Stimulated activated CD8-positive, alpha-beta memory T cell treated with anti-CD3 and anti-CD28 coated beads, Interleukin-2, amount 100 ng/mL, for 1 hour (primary cell): ENCODE measurements at places on chromosomes 5 and 9.

GRCh38 chr5:86526811-86527348 lies 90.9 kb upstream of the COX7C start:
- DNase-seq = no peak

GRCh38 chr5:133298447-133298846 lies 246.6 kb downstream of the HSPA4 start:
- DNase-seq = no peak

GRCh38 chr9:131217331-131218031 lies 58.8 kb downstream of the FAM78A start:
- DNase-seq = no peak

GRCh38 chr5:88518131-88519016 lies 249.7 kb upstream of the TMEM161B start:
- DNase-seq = no peak

DNA sequence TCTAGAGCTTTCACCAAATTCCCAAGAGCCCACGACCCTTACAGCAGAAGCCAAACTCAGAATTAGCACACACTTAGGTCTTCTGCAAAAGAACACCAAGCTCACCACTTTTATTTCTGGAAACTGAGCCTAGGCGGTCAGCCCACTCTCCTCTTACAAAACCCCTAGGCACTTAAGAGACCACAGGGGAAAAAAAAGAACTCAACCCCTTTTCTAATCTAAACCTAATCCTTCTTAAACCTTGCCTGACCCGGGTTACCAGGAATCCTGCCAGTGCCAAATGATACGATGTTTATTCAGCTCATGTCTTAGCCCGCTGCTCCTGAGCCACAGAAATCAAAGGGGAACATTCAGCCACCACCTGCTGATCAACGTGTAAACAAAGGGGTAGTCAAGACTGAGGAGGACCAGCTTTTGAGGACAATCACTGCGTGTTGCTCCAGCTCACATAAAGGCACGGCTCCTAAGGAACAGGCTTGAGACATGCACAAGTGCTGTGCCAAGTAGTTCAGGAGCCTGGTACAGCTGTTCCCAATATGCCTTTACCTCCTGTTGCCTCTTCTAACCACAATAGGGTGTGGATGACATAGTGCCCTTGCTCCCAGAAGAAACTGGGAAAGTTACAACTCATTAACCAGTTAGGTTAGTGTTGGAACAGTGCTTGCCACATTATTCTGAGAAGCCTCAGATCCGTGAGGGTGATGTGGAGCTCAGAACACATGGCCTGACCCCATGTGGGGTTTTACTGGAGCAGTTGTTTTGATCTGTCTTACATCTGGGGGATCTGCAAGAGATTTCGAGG lies 49.3 kb downstream of the ZFAND5 start:
- no peak for DNase-seq

GRCh38 chr5:123340928-123341327 lies 82.3 kb downstream of the CEP120 start:
- no peak for DNase-seq

GRCh38 chr5:96037128-96037527 lies 75.5 kb upstream of the ELL2 start:
- DNase-seq = no peak

DNA sequence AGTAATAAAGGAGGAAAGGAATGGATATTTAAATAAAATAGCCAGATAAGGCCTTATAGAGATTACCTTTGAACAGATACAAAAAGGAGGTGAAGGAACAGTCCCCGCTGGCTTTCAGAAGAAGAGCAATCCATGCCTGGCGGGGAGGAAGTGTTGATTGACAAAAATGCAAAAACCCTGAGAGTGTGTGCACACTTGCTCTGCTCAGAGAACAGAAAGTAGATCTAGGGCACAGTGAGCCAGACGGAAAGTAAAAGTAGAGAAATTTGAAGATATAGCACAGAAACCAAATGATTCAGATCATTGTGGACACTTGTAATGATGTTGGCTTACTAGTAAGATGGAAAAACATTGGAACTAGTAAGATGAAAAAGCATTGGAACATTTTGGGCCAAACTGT lies 720.6 kb downstream of the PTPRD start:
- DNase-seq = no peak

DNA sequence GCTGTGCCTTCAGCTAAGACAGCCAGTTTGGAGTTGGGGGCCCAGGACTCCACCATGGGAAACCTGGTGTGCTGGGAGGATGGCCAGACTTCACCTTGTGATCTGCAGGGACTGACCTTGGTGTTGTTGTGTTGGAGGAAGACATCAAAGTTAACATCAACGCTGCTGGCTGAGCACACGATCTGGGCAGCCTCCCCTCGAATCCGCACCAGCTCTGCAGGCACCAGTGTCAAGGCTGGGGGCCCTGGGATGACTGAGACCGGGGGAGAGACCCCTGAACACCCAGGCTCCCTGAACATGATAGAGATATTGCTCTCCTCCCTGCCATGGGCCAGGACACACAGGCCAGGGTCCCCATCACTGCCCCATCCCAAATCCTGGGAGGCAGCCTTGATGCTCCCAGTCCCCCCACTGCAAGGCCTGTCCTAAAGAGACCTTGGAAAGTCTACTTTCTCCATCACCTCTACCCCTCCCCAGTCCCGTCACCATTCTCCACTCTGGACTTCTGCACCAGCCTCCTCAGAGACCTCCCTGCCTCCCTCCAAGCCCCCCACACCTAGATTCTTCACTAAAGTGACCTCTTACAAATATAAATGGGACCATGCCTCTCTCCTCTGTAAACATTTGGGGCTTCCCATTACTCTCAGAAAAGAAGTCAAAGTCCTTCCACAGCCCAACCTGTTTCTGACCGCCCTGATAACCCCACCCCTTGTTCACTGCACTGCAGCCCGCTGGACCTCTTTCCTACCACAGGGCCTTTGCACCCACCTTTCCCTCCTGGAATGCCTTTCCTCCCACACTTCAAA lies 8.2 kb downstream of the CSF1R start:
- no peak for DNase-seq

DNA sequence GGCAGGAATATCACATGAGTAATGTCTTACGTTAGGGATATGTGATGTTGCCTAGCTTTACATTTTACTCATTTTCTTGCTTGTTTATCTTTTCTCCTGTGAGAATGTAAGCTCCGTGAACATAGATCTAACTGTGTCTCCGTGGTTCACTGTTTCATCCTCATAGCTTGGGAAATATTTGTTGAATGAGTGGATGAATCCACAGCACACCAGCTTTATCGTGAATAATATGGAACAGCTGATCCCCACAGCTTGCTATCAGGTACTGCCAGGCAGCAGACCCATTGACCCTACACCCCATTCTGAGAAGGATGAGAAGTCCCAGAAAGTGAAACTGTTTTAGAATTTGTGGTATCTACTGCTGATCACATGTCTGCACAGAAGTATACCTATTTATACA lies 106.8 kb upstream of the FBN2 start:
- DNase-seq = no peak

DNA sequence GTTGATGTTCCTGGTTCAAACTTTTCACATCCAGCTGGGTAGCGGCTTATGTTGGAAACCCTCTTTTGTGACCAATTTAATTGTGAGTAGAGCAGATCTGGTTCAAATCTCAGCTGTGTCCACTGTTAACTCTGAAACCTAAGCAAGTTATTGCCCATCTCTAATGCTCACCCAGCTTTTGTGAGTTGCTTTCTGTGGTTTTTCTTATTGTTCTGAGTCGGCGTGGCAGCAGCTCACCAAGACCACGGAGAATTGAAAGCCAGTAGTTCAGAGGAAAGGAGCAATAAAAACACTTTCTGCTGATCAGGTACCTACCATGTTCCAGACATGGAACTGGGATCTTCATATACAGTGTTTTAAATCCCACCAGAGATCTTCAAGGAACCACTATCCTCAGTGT lies 114.4 kb downstream of the DOCK2 start:
- no peak for DNase-seq

DNA sequence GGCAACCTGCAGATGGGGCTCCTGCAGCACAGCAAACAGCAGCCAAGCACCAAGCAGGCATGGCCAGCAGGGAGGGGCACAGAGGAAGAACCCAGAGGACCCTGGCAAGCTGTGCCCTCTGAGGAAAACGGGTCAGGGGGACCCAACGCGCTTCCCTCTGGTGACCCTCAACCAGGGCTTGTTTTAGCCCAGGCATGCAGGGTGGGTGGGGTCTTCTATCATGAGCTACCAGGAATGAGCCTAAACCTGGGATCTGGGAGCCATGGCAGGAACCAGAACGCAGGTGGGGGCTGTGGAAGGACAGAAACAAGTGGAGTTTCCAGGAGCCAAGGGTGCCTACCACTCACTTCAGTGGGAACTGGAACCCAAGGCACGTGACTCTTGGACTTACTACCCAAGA lies 20.9 kb downstream of the IPPK start:
- DNase-seq = no peak

GRCh38 chr9:6068983-6069382 lies 53.6 kb upstream of the RANBP6 start:
- no peak for DNase-seq

DNA sequence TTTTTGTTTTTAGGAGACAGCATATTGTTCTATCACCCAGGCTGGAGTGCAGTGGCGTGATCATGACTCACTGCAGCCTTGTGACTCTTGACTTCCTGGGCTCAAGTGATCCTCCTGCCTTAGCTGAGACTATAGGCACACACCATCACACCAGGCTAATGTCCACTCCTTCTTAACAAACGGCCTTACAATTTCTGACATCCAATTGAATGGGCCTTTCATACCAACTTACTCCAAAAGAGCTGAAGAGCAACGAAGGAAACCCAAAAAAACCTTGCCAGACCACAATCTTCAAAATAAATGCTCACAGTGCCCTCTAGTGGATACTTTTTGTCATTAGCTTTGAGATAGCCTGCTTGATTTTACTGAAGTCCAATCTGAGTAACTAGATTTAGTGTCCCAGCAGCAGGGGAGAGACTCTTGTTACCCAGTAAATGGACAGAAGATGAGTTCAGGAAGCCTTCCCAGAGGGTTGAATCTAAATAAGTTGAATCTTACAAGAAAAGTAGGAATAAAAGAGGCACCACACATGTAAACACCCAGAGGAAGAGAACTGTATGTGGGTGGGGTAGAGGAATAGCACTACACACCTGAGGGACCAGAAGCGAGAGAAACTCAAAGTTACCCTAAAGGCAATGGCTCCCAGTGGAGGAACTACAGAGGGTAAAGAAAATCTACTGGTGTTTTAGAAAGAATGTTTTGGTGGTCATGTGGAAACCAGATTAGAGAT lies 9.3 kb downstream of the ZNF622 start:
- no peak for DNase-seq

DNA sequence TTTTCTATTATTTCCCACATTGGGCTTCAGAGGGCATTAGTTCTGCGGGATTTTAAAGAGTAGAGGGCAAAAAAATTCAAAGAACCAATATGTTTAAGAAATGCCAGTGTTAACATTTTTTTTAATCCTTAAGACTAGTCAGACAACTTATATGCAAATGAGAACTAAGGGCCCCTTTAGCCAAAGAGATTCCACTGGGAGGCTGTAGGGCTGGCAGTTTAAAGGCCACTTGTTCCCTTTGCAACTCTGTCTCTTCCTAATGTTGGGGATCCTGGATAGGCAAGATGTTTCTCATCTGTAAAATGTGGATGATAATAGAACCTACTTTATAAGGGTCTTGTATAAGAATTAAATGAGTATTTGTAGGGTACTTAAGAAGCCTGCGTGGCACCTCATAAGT lies 1395.9 kb downstream of the PTPRD start:
- no peak for DNase-seq

- no peak for DNase-seq
Measured at GRCh38 chr5:42390115-42390514, 33.1 kb upstream of the GHR start.
